Activated T-helper 2 cell treated with anti-CD3 and anti-CD28 coated beads, Interferon-gamma antibody, Interleukin-2, Interleukin-4, amounts not matched to agents 10 μg/mL and 5 μg/mL and 100 μg/mL, durations not matched to agents 14 hours and 24 hours and 36 hours (primary cell): ENCODE measurements at places on chromosomes 2 and 18. TPM values are rescaled to one million over a fixed set of nuclear protein-coding genes. Genes with fewer than 3 reads are reported as not detected.

- peaks cover 2% of the 10 kb centered on the region for H3K27me3 ChIP-seq
- no peak overlapping the region for H3K4me3 ChIP-seq
- H3K27ac ChIP-seq = no peak overlapping the region
- H3K36me3 ChIP-seq = no peaks in the 10 kb centered on the region
- no peak for DNase-seq
- H3K4me1 ChIP-seq = no peaks in the 10 kb centered on the region
Observed at GRCh38 chr18:77749089-77749488, 499.4 kb downstream of the GALR1 start.

DNA sequence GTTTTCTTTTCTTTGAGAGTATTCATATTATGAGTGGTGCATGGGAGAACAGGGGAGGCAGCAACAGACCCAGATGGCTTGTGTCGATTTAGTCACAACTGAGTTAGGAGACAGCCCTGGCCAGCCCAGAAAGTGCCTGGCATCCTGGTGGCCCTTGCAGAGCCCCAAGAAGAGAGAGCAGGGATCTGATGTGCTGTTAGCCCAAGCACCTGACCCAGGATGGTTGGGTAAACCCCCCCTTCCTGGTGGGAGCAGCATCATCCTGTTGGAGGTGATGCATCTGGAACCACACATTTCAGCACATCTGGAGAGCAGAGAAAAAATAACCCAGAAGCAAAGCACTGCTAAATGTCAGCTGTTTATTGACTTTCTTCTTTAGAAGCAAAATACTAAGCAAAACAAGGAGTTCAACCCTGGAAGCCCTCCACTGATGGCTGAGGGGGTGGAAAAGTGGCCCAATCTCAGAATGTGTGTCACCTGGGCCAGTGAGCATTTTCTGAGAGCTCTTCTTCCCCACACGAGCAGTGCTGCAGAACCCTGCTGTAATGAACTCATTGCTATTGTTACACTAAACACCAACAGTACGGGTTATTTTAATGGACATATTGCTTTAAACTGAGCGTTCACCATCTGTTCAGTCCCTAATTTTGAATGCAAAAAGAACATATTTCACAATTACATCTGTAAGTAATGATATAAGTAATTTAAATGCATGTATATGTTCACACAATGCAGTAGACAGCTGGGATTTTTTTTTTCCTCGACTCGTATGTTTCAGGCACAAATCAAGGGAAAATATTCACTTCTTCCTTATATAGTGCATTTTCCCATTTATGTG is 100.6 kb upstream of the SMIM21 start:
- H3K36me3 ChIP-seq = no peaks in the 10 kb centered on the region
- H3K4me3 ChIP-seq = no peak overlapping the region
- no peaks in the 10 kb centered on the region for H3K27me3 ChIP-seq
- H3K27ac ChIP-seq = no peak overlapping the region
- H3K4me1 ChIP-seq = no peaks in the 10 kb centered on the region
- DNase-seq = no peak

DNA sequence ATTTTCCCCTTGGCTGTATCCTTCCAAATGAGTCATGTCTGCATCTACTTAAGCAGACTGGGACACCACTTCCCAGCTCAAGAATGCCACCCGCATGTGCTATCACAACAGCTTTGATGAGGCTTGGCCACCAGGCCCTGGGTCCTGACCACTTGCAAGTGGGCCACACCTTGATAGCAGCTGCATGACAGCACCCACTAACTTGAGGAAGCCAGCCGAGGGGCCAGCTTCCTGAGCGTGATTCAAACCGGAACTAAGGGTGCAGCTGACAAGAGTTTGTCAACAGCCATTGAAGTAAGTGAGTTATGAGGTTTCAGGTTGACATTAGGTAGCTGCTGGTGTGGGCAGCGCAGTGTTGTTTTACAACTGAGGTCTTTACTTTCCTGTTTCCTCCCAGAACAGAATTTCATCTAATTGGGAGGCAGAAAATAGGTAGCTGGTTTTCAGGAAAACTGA is 54.4 kb downstream of the EPHA4 start:
- peaks cover 7% of the 10 kb centered on the region for H3K27me3 ChIP-seq

DNA sequence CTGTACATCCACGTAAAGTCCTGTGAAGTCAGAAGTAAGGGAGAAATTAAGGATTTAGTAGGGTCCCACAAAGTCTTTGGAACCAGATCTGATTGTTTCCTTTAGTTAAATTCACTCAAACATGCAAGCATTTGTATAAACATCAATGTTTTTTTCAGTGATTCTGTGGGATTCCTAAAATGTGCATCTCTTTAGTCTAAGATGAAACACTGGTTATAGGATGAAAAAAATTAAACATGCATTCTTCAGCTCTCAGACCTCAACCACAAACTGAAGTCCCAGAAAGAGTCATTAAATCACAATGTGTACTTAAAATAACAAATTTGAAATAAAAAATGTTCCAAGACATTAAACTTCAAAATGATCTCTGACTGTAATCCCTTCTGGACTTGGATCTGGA is 76.5 kb upstream of the APCDD1 start:
- H3K27ac ChIP-seq = no peak overlapping the region
- no peaks in the 10 kb centered on the region for H3K36me3 ChIP-seq
- H3K4me3 ChIP-seq = no peak overlapping the region
- no peaks in the 10 kb centered on the region for H3K4me1 ChIP-seq
- no peak for DNase-seq

DNA sequence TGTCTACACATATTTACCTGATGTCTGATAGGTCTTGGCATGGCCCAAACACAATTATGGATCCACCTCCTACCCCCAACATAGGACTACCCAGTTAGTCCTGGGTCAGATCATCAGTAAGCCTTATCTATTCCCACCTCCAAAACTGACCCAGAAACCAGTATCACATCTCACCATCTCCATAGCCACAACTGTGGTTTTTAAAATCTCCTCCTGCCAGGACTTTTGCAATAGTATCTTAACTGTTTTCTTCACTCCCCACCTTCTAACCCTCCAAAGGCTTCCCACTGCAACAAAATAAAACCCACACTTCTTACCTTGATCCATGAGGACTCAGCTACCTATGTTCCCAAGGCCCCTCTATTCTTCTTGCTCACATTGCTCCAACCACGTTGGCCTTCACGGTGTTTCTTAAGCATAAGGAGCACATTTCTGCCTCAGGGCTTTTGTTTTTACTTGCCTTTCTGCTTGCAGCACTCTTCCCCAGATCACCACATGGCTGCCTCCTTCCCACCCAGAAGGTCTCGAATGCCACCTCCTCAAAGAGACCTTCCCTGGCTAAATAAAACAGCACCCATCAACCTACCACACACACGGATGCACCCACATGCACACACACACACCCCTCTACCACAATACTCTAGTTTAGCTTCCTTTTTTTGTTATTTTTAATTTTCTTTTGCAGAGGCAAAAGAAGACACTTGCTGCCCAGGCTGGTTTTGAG is 125.9 kb upstream of the SLC1A4 start:
- H3K27me3 ChIP-seq = peaks cover 13% of the 10 kb centered on the region
- H3K4me1 ChIP-seq = peaks cover 4% of the 10 kb centered on the region
- no peak for DNase-seq
- H3K27ac ChIP-seq = no peak overlapping the region
- H3K36me3 ChIP-seq = no peaks in the 10 kb centered on the region
- no peak overlapping the region for H3K4me3 ChIP-seq

GRCh38 chr2:24049485-24050021 is at the start of gene FKBP1B:
TSS of gene FKBP1B (plus strand) at chr2:24049741. CDS start at chr2:24049850, 109 bp downstream.
- no peak within 1 kb of the TSS for H3K27ac ChIP-seq
- peaks cover 15% of the 10 kb centered on the region for H3K4me1 ChIP-seq
- H3K4me3 ChIP-seq = peak within 1 kb of the TSS; percentile 76
- H3K27me3 ChIP-seq = peaks cover 11% of the 10 kb centered on the region
- DNase-seq = peak; percentile 39

DNA sequence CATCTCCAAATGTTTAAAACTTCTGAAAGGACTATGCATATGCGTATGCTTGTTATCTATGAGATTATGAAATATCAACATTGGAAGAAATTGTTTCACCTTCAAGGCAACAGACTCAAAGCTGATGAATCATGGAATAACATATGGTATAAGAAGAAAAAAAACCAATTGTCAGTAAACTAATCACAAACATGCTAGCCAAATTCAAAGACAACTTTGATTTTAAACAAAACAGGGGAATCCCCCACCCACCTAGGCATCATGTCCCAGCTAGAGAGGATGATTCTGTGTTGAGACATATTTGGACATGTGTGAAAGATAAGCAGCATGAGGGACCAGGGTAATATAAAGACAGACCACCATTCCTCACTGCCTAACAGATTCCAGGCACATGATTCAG is 147.7 kb downstream of the WDPCP start:
- no peak overlapping the region for H3K27ac ChIP-seq
- no peaks in the 10 kb centered on the region for H3K27me3 ChIP-seq
- H3K4me1 ChIP-seq = peaks cover 3% of the 10 kb centered on the region
- no peaks in the 10 kb centered on the region for H3K36me3 ChIP-seq
- no peak overlapping the region for H3K4me3 ChIP-seq
- no peak for DNase-seq

DNA sequence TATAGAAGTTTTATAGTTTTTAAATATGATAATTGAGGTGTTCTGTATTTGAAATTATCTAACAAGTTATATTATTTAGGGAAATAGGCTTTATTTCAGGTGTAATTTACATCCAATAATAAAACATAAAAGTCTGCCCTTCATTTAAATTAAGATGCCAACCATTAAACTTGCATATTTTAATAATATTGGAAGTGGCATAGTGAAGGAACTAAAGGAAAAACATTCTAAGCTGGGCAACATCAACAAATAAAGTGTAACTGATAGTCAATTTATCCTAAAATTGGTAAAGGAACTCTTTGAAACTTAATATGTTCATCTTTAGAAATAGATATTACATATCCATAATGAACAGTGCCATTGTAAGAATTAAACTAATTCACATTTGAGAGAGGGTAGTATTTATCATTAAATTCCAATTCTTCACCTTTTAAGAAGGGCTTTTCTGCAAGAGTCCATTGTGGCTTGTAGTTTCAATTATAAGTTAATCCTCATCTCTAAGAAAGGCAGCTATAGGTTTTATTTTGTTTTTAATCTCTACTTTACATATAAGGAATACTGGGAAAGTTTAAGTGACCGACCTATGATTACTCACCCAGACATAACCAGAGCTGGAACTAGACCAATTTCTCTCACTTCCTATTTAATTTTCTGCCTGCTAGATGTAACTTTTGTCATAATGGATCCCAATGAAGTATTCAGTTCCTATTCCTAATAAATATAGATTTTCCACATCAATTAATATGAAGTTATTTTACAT is 401.6 kb downstream of the XIRP2 start:
- H3K36me3 ChIP-seq = peaks cover 3% of the 10 kb centered on the region
- DNase-seq = no peak
- H3K4me3 ChIP-seq = no peak overlapping the region
- no peak overlapping the region for H3K27ac ChIP-seq
- H3K27me3 ChIP-seq = peaks cover 34% of the 10 kb centered on the region

GRCh38 chr2:62884514-62884913 is 166.1 kb upstream of the OTX1 start:
- no peak for DNase-seq
- H3K36me3 ChIP-seq = peaks cover 4% of the 10 kb centered on the region
- no peak overlapping the region for H3K27ac ChIP-seq
- H3K4me1 ChIP-seq = no peaks in the 10 kb centered on the region
- no peaks in the 10 kb centered on the region for H3K27me3 ChIP-seq
- no peak overlapping the region for H3K4me3 ChIP-seq

DNA sequence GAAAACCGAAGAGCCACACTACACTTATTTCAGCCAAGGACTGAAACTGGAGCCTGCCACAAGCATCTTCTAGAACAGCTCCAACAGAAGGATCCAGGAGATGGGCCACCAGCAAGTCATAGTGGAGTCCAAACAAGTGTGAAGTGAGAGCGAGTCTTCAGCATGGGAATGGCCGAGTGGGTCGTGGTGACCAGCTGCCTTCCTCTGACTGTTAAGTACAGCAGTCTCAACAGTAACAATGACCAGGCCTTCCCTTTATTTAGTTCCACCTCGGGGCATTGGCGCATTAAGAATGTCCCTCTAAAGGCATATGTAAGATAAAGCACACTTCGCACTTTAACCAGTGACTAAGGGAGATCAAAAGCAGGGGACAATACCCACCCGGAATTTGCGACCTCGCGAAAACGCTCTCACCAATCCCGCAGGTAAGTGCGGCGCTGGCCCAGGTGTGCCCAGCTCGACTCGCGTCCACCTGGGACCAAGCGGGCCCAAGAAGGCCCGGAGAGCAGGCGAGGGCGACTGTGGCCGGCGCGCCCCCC is 1.1 kb downstream of the L3MBTL4 start:
- peaks cover 9% of the 10 kb centered on the region for H3K4me1 ChIP-seq
- no peak for DNase-seq
- H3K36me3 ChIP-seq = no peaks in the 10 kb centered on the region
- peaks cover 37% of the 10 kb centered on the region for H3K27me3 ChIP-seq
- no peak overlapping the region for H3K27ac ChIP-seq

DNA sequence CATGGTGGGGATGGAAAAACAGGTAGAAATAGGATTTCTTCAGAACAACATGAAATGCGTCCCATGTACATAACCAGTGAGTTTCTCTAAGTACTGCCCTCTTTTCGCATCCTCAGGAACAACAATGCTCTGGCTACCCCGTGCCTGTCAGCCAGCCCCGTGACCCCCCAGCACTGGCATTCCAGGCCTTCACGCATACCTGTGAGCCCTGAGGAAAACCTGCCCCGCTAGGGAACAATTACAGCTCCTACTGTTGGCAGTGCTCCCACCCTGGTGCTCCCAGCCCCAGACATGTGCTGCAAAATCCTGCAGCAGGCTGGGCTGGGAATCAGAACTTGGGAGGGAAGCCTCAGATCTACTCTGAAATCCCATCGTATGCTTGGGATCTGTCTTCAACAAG is 9.1 kb downstream of the SMAD7 start:
- H3K36me3 ChIP-seq = peaks cover 86% of the 10 kb centered on the region
- peak overlapping the region; percentile 90 for H3K27ac ChIP-seq

DNA sequence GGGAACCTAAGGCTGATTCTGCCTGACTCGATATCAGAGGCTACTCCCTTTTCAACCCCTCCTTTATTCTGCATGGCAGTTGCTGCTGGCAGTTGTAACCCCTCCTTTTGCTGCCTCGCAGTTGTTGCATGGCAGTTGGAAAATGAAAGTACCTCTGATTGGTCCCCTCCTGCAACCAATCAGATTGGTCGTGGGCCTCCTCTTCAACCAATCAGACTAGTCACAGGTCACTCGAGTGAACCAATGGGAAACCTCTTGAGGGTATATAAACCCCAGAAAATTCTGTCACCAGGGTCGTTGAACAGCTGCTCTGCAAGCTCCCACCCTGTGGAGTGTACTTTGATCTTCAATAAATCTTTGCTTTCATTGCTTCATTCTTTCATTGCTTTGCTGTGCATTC is 294.3 kb upstream of the SLC8A1 start:
- no peak for DNase-seq
- H3K4me1 ChIP-seq = no peaks in the 10 kb centered on the region
- no peak overlapping the region for H3K4me3 ChIP-seq
- no peaks in the 10 kb centered on the region for H3K36me3 ChIP-seq
- no peak overlapping the region for H3K27ac ChIP-seq

GRCh38 chr2:204122425-204122824 is 185.9 kb downstream of the ICOS start:
- no peaks in the 10 kb centered on the region for H3K36me3 ChIP-seq
- no peak overlapping the region for H3K4me3 ChIP-seq
- no peak for DNase-seq
- H3K4me1 ChIP-seq = peaks cover 17% of the 10 kb centered on the region
- peaks cover 23% of the 10 kb centered on the region for H3K27me3 ChIP-seq

GRCh38 chr2:231533086-231533776 is 3.0 kb upstream of the NMUR1 start:
- no peak overlapping the region for H3K4me3 ChIP-seq
- DNase-seq = no peak
- H3K36me3 ChIP-seq = peaks cover 7% of the 10 kb centered on the region
- peaks cover 16% of the 10 kb centered on the region for H3K4me1 ChIP-seq

IL36B gene
- not detected in 2 replicates for total RNA-seq

CBLN2 gene
- total RNA-seq = not detected in 2 replicates

CPS1 gene
- 1.2 and 1.4 TPM in 2 replicates for total RNA-seq

CREG2 gene
- total RNA-seq = not detected in 2 replicates

FIGN gene
- total RNA-seq = not detected in 2 replicates

TMEM163 gene
- 0.09 and 0.27 TPM in 2 replicates for total RNA-seq

RMDN2 gene
- 0.89 and 1.6 TPM in 2 replicates for total RNA-seq

PHLPP1 gene
- total RNA-seq = 31.1 and 31.8 TPM in 2 replicates
